ENCODE measurements at places on chromosomes 4 and X.

DNA sequence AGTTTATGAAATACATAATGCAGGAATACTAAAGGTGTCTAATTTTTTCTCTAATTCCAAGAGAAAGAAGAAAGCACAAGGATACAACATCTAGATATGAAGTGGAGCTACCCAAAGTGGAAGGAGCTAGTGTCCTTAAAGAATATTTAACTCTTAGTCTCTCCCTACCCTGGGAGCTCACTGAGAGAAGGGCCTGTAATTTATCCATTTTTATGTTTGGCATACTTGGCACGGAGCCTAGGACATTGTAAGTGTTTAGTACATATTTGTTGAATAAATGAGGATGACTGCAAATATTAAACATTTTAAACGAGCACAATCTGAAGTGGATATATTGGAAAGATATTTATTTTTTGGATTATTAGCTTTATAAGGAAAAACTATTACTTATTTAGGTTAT is 674.8 kb downstream of the IQCM start:
- no peak for DNase-seq

GRCh38 chr4:17811078-17811603 is 362 bp downstream of the NCAPG start:
- no peak for DNase-seq

GRCh38 chr4:166324321-166324720 is 451.3 kb downstream of the TLL1 start:
- DNase-seq = peak; percentile 17

GRCh38 chrX:40240844-40241243 is 143.1 kb upstream of the BCOR start:
- DNase-seq = no peak

DNA sequence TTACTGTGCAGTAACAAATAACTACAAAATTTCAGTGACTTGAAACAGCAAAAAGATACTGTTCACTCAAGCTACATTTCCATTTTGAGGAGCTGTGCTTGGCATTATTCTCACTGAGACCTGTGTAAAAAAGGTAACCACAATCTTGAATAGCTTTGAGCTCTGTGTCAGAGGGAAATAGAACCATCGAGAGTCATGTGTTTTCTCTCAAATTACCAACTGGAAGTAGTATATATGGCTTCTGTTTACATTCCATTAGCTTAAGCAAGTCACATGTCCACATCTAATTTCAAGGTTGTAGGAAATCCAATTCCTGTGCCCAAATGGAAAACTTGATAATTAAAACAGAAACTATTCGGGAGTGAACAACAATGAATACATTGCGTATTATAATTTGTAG is 82.9 kb upstream of the BANK1 start:
- DNase-seq = no peak

- no peak for DNase-seq
Observed at GRCh38 chrX:23661671-23662070, 5.6 kb upstream of the PRDX4 start.

GRCh38 chr4:104492183-104492771 is 2.4 kb downstream of the CXXC4 start:
- peak; percentile 4 for DNase-seq

- no peak for DNase-seq
Observed at GRCh38 chr4:727576-727975, 21.9 kb downstream of the PCGF3 start.

- DNase-seq = no peak
Observed at GRCh38 chr4:70925418-70925817, 23.2 kb downstream of the MOB1B start.

DNA sequence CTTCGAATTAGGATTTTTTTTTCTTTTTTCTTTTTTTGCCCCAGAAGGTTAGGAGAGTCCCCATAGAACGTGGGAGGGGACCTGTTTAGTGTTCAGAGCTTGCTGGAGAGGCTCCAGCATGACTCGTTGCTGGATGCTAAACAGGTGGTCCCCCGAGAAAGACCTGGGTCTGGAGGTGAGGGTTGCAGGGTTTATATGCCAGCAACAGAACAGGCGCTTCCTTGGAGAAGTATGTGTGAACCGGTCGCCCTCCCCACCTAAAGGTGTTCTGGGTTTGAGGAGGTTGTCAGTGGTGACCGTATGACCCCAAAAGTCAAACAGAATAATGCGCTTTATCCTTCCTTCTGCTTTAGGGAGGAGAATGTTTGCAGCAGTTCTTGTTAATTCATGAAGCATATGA is 52.1 kb upstream of the SHOX start:
- DNase-seq = no peak

DNA sequence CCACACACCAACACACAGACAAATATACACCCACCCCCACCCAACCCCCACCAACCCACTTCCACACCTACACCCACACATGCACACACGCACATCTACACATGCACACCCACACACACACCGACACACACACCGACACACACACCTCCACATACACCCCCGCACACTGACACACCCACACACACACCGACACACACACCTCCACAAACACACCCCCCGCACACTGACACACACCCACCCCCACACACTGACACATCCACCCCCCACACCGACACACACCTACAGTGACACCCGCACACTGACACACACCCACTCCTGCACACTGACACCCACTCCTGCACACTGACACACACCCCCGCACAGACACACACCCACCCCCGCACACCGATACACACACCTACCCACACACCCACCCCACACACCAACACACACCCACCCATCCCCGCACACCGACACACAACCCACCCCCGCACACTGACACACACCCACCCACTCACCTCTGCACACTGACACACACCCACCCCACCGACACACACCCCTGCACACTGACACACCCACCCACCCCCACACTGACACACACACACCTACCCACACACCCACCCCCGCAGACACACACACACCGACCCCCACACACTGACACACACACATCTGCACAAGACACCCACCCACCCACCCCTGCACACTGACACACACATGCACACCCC is 31.1 kb downstream of the FGFRL1 start:
- DNase-seq = no peak

- DNase-seq = peak; percentile 11
Observed at GRCh38 chrX:124507246-124507645, 160.9 kb downstream of the SH2D1A start.

- peak; percentile 11 for DNase-seq
Observed at GRCh38 chrX:105608745-105609144, 213.6 kb upstream of the NRK start.

- no peak for DNase-seq
Observed at GRCh38 chr4:13118633-13119032, 365.5 kb downstream of the RAB28 start.

DNA sequence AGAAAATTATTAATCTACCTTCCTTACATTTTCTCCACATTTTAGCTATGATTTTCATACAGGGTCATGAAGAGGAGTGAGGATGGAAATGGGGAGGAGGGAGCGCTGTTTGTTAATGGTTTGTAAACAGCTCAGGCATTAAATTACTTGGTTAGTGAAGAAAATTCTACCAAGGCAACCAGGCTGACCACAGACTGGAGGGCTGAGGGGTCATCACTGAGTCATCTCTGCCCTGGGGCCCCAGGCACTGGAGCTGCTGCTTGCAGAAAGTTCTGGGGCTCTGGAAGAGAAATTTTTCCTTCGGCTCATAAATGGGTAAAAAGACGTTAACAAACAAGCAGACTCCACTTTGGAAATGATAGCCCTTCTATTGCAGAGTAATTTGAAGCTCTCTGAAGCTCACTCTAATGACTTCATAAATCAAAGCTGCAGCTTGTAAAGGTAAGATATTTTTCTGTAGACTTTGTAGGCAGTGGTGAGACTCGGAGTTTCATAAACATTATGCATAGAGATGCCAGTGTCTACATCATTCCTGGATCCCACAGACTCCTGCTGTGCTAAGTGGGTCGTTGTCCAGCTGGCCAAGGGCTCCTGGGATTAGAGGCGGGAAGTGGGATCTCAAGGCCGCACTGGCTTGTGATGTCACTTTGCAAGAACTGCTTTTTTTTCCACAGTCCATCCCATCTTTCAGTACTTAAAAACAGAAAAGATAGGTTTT is 159.6 kb downstream of the PTTG2 start:
- DNase-seq = peak; percentile 72

GRCh38 chr4:87046121-87046551 is 111.3 kb downstream of the AFF1 start:
- DNase-seq = no peak

- DNase-seq = no peak
Observed at GRCh38 chr4:159038536-159038935, 64.3 kb upstream of the RAPGEF2 start.

GRCh38 chr4:17324386-17324830 is 187.5 kb downstream of the QDPR start:
- DNase-seq = no peak

- no peak for DNase-seq
Observed at GRCh38 chr4:1505511-1506460, 99.5 kb upstream of the NKX1-1 start.

DNA sequence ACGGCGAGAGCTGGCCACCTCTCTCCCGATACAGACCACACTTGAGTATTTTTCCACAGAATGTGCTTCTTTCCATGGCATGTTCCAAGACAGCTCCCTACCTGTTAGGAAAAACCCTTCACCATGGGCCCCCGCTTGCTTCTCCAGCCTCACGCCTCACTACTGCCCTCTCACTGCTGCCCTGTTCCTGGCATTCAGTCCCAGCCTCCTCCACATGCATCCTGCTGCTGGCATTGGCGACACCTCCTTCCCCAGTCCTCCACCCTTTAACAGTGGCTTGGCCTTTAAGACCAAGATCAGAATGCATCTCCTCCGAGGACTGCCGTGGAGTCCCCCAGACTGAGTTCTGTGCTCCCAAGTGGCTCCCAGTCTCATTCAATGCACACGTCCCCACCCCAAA is 10.7 kb downstream of the PNMA6F start:
- no peak for DNase-seq

GRCh38 chr4:16858275-16858752 is 40.1 kb downstream of the LDB2 start:
- DNase-seq = peak; percentile 33

GRCh38 chr4:185201977-185202962 is 1.5 kb downstream of the CFAP97 start:
- DNase-seq = peak; percentile 3

DNA sequence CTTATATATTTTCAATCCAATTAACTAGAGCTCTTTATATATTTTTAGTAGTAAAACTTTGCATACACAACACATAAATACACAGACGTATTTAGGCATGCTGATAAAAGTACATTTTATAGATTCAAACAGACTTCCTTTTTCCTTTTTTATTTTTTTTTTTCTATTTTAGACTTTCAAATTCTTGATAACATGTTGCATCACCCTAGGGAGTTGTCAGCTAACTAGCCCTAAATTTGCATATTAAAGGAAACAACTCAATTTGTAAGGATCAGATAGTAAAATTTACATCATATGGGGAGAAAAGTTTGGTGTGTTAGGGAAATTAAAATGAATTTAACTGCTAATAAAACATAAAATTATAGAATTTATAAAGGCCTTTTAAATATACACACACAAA is 47.4 kb upstream of the APOOL start:
- no peak for DNase-seq

DNA sequence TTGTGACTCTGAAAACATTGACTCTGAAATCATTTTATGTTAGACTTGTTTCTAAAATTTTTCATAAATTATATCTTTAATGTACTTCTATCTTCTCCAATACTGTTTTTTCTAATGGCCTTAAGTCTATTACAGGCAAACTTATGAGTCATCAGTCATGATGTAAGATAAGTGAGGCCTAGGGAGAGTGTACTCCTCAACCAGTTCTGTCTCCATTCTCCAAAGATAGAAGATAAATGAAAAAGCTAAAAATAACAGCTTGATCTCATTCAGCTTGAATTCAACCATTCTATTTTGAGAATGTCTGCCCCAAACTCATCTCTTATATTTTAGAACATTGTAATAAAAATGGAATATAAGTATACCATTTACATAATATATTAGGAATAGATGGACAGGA is 34.5 kb downstream of the STBD1 start:
- DNase-seq = no peak

DNA sequence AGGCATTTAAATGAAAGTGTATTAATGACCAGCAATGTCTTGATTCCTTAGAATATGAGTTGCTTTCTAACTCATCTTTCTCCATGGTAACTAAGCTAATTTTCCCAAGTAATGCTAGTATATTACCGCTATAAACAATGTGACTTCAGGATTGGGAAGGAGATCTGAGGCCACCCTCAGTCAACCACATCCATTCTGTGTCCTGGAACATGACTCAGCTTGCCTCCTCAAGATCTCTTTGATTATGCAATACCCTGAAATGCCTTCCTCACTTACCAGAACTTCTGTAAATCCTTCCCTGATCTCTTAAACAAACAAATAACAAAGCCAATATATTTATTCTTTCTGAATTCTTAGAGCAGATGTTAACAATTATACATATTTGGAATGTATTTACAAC is 1495.5 kb downstream of the PCDH18 start:
- peak; percentile 22 for DNase-seq

DNA sequence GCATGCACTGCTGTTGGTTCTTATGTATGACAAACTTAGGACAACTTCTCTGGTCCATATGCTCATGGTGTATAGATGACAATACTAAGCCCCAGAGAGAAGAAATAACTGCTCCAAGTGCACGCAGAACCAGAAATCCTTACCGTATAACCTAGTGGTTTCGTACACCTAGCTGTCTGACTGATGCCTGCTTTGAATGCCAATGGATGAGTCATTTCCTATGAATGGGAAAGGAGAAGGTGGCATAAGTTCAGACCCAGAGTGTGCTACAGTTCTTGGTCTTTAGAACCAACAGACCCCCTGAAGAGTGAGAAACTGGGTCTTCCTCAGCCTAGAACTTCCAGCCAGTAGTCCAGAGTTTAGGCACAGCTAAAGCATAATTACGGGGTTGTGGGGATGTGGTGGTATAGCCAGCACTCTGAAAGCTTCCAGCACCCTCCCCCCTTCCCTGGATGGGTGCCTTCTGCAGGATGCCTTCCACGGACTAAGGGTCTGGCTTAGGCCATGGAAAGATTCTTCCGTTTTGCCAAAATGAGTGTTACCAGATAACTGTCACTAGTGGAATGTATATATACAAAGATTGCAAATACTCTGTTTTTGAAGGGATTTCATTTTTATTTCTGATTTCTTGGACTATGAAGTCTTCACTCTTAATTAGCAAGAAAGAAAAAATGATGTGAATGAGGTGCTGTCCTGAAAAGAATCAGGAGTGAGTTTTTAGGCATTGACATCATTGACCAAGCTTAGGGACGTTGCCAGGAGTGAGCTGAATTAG is 84.6 kb upstream of the PACRGL start:
- DNase-seq = peak; percentile 55

DNA sequence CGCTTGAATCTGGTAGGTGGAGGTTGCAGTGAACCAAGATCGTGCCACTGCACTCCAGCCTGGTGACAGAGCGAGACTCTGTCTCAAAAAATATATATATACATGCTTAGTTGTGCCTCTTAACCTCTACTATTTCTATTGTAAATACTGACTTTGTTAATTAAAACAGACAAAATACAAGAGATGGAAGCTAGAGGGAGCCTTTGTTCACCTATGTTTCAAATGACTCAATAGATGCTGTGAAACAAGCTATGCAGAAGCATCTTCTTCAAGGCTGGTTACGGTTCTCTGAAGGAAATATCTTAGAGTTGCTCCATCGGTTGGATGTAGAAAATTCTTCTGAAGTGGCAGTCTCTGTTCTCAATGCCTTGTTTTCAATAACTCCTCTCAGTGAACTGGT is 6.2 kb downstream of the NCAPG start:
- DNase-seq = no peak

- no peak for DNase-seq
Observed at GRCh38 chr4:168474660-168475320, 5.5 kb downstream of the DDX60L start.

- DNase-seq = no peak
Observed at GRCh38 chrX:94288325-94288724, 614.3 kb downstream of the FAM133A start.

GRCh38 chr4:3372933-3373465 is 68.8 kb upstream of the HGFAC start:
- DNase-seq = no peak
